ENCODE measurements at places on chromosomes 3 and 15.
A peak's percentile ranks its signal among the peaks of the same experiment; 100 is the strongest.

DNA sequence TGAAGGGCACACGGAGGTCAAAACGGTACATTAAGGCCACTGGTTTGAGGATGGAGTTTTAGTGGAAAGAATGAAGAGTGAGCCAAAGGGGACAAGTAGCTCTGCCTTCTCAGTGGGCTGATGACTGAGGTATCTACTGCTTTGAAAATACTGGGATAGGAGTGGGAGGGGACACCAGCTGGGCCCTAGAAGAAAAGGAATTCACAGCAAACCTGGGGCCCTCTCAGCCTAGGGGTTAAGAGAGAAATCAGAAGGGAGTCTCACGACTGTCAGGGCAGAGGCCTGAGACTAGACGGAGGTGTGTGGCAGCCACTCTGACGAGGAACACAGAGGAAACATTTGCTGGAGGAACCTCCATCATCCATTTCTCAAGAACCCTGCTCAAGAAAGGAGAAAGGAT lies 75.1 kb downstream of the TNIK start:
- DNase-seq = no peak

- peak; percentile 35 for DNase-seq
Measured at GRCh38 chr3:80192936-80193335, 425.1 kb upstream of the ROBO1 start.

DNA sequence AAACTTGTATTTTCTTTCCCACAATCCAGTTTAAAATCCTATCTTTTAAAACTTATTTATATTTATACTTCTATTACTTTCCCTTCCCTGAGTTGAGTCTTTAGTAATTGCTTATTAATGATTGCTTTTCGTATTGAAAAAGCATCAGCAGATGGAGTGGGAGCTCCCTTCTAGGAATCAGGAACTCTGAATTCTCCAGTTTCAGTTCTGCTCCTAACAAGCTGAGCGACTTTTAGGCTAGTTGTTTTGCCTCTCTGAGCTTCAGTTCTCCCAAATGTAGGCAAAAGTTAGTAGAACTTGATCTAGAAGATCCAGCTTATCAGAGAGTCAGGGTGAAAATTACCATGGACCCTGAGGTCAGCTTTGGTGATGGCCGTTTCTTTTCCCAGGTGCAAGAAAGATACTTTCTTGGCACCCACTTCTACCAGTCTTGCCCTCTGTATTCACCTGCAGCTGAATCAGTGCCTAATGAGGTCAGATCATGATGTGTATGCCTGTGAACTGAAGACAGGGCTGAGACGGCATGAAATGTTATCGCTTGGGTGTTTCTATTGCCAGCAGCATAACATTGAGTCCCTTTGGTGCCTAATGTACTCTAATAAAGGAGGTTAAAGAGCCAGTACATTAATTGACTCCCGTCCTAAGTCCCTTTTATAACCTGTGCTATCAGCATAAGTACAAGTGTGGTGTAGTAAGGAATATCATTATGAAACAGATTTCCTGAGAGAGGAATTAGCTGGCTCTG lies 194.5 kb upstream of the TBC1D5 start:
- DNase-seq = no peak

DNA sequence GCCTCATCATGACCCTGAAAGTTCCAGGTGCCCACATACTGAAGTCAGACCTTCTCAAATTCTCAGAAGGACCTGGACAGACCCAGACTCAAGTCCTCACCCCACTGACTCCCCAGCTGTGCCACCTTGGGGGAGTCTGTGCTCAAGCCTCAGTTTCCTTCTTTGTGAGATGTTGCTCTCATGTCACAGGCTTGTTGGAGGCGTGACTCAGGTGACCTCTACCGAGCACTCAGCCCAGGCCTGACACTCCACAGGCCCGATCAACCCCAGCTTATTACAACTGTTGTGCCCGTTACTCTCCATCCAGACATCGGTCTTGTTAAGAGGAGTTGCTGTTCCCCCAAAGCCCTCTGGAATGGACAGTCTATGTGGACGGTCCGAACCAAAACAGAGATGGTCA lies 276.1 kb upstream of the LYSMD4 start:
- DNase-seq = no peak

GRCh38 chr3:126264952-126265351 lies 84.6 kb upstream of the ALDH1L1 start:
- DNase-seq = no peak

DNA sequence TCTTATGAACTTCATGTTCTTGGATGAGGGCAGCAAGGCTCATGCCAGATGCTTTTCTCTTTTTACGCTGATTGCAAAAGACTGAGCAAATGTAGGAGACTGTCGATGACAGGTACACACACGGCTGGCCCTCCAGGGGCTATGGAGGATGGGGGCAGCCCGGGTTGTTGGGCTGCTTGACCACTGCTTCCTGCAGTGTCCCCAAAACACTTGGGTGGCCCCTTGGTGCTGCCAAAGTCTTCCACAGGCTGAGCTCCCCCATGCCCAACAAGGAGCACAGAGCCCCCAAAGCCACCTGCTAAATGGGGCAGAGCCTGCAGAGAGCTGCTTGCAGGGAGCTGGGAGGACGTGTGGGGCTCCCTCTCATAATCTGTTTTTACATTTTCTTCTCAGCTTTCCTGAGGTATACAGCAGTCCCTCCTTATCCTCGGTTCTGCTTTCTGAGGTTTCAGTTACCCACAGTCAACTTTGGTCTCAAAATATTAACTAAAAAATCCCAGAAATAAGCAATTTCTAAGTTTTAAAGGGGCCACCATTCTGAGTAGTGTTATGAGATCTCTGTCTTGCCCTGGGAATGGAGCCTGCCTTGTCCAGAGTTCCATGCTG lies 7.3 kb downstream of the PRR23E start:
- no peak for DNase-seq

DNA sequence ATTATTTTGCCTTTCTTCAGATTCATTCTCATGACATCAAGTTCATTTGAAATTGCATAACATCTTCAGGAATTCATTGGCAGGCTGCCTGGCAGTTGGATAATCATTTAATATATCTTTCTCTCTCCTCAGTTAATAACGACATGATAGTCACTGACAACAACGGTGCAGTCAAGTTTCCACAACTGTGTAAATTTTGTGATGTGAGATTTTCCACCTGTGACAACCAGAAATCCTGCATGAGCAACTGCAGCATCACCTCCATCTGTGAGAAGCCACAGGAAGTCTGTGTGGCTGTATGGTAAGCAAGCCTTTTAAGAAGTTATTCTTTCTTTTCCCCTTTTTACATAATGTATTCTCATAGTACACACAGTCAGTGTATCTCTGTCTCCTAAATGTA lies 38.2 kb downstream of the TGFBR2 start:
- peak; percentile 66 for DNase-seq

DNA sequence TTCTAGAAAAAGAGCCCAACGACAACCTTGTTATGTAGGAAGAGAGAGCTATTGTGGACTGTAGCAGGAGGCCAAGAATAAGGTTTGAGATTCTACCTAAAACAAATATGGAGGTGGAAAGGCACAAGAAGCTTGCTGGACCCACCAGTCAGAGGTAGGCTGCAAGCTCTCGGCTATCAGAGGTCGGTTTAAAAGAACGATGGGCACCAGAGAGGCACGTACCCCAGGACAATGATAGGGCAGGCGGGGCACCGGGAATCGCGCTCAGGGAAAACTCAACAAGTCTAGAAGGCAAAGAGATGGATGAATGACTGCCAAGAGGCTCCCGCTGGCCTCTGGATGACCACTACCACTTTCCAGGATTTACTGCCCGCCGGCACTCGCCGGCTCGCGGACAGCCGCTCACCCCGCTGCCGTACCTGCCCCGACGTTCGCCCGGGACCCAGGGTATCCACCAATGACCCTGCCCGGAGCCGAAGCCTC lies 1.1 kb downstream of the HDGFL3 start:
- no peak for DNase-seq

GRCh38 chr3:40677749-40678148 lies 153.0 kb downstream of the ZNF621 start:
- no peak for DNase-seq

DNA sequence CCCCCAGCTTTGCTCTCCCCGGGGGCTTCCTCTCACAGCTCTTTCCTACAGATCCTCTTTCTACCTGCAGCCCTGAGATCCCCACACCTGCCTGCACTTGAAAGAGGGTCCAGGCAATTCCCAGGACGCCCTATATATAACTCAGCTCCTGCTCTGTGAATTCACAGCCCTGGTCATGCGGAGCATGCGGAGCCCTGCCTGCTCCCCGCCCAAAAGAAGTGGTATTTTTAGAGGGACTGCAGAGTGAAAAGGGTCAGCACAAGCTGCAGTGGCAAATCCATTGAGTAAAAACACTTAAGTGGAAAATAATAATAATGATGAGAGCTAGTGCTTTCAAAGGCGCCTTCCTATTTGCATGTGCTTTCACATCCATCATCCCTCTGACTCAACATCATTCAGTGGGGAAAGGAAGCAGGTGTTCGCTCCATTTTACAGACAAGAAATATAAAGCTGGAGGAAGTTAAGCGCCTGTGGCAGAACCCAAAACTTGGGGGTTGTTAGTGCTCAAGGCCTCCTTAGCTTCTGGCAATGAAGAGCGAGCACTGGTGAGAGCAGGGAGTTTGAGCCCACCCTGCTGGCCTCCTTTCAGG lies 76.3 kb upstream of the LIPC start:
- DNase-seq = no peak

GRCh38 chr3:101634591-101635196 lies 42.2 kb downstream of the ZBTB11 start:
- no peak for DNase-seq

DNA sequence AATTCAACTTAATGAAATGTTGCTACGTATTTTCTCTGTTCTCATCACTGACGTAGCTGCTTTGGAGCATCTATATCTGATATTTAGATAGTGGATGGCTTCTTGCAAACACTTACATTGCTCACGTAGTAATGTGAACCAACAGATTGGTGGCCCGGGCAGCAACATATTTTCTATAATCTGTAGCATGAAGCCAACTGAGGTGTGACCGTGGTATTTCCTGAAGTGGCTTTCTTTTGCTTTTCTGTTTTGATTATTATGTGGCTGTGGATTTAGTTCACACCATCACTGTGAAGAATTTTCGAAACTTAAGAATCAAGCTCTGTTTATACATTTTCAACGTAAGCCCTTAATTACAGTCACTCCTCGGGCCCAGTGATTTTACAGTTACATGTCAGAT lies 288.5 kb downstream of the LPP start:
- no peak for DNase-seq

DNA sequence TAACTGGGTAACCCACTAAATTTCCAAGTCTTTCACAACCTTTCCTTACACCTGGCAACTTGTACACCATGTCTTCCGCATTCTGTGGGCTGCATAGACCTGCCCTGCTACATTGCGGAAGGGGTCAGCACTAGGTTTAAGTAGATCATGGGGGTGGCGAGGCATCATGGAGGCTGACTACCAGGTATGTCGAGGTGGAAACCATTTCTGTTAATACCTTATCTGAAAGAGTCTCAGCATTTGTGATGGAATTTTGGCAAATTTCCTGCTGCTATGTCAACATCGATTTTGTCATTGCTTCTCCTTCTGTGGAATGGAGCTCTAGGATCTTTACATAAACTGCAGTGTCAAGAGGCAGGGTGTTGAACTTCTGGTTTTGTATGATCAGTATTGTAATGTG lies 187.2 kb downstream of the GHSR start:
- DNase-seq = no peak

- no peak for DNase-seq
Measured at GRCh38 chr3:89795506-89795905, 688.1 kb downstream of the EPHA3 start.

- DNase-seq = no peak
Measured at GRCh38 chr3:196236223-196236622, 19.9 kb downstream of the SLC51A start.

- peak; percentile 62 for DNase-seq
Measured at GRCh38 chr3:61560517-61561373, 626 bp upstream of the PTPRG start.

- peak; percentile 99 for DNase-seq
Measured at GRCh38 chr3:177478170-177478867, 281.0 kb upstream of the TBL1XR1 start.

- DNase-seq = no peak
Measured at GRCh38 chr3:197547306-197548011, 8.3 kb downstream of the BDH1 start.

DNA sequence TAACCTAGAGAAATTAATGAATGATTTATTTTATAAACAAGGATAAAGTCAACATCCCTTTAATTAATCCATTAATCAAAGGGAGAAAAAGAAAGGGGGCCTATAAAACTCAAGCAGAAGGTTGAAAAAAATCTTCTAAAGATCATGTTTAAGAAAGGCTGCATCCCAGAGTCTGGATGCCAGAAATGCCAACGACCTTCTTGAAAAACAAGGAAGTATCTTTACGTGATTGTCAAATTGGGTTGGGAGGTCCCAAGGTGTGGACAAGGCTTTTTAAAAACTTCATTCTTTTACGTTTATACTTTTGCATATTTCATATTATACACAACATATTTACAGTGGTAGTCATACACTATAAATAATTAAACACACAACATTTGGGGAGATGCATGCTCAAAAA lies 1.6 kb downstream of the GOLGB1 start:
- DNase-seq = no peak

DNA sequence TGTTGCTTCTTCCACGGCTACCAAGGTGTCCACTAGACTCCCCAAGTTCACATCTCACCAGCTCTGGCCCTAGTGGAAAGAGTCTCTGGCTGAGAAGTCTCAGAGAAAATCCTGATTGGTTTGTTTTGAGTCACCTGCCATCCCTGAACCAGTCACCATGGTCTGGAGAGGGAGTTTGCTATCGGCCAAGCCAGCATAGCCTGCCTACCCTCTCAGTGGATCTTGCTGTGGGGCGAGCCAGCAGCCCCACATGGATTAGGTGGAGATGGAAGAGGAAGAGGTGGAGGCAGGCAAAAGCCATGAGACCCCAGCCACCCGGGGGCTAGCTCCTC lies 48.1 kb upstream of the FLNB start:
- no peak for DNase-seq

DNA sequence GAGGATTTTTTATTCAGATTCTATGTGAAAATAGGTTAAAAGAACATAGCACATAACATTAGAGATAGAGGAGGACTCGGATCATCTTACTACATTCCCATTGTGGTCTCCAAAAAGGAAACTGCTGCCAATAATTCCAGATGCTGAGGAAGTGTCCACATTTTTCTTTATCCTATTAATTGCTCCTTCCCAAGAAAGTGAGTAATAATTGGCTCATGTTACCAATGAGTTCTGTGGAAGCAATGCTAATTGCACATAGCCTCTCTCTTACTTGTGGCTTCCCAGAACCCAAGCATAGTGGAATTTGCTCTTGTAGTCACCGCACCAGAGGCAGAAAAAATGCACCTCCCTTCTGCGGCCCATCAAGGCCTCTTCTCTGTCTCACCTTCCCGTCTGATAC lies 208.4 kb downstream of the PLOD2 start:
- peak; percentile 97 for DNase-seq

- no peak for DNase-seq
Measured at GRCh38 chr15:40328751-40329150, 5.3 kb downstream of the INAFM2 start.

Measured in fibroblast of skin of left biceps (primary cell).